ENCODE measurements at places on chromosomes 5 and 9.

- DNase-seq = no peak
Observed at GRCh38 chr9:77218612-77219011, 41.3 kb downstream of the VPS13A start.

GRCh38 chr9:19457693-19458009, 48.8 kb downstream of the ACER2 start:
- DNase-seq = no peak

DNA sequence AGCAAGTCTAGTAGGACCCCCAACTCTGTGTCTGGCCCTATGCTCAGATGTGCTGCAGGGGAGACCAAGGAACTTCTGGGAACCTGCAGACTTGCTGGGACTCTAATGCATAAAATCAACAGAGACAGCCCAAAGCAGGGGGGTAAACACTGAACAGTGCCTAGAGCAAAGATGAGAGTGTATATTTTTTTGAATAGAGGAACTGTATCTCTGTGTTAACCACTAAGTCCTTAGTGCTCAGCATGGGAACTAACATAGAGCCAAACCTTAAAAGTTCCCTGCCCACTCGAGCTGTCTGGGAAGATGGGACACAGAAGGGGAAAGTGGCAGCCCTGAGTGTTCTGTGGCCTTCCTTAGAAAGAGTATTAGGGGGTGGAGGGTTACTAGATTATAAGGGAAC, 51.9 kb downstream of the C5orf15 start:
- no peak for DNase-seq

- peak; percentile 82 for DNase-seq
Observed at GRCh38 chr9:136882109-136882946, 4.0 kb upstream of the TRAF2 start.

GRCh38 chr5:37631939-37632338, 207.9 kb downstream of the GDNF start:
- no peak for DNase-seq

DNA sequence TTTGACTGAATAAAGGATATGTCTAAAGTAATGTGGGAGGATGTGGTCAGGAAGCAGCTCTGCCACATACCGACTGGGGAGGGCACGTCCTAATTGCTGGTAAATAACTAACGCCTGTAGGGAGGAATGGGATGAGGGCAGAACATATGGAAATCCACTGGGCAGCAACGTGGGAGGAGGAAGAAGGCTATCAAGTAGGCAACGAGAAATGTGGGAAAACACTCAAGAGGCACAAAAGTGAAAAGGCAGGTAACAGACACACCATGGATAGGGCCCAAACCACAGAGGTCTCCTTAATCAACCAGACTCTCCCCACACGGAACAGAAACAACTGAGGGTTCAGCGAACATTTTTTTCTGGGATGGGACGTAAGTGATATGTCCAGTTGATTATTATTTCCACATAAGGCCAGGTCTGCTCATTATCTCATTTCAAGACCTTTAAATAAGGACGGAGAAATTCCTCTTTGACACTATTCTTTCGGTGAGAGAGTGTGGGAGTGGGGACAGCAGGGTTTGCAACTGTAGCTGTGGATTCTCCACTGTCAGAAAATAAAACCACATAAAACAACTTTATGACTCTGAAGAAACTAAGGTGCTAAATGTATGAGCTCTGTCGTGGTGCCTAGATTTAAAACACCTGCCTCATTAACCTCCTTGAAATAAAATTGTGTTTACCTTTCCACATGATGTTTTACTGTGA, 17.0 kb downstream of the IARS1 start:
- DNase-seq = no peak

DNA sequence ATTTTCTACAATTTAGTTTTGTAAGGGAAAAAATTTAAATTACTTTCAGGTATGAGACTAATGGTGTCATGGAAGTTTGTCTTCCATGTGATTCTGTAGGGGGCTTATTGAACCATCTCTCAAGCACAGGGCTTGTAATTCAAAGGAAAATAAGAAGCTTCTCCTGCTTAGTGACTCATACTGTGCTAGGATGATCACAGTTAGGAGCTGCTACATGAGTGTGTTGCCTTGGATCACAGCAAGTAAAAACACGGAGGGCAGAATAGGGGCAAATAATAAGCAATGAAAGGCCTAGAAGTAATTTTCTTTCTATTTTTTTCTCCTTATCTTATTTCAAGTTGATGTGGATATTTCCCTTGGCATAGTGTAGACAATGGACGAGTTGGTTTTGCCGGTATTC, 28.9 kb downstream of the TMEM167A start:
- DNase-seq = no peak

- DNase-seq = no peak
Observed at GRCh38 chr5:39896104-39896503, 471.3 kb upstream of the DAB2 start.

- no peak for DNase-seq
Observed at GRCh38 chr9:89721176-89721700, 116.4 kb downstream of the GADD45G start.

GRCh38 chr5:83877911-83878706, 157.5 kb upstream of the HAPLN1 start:
- DNase-seq = no peak

GRCh38 chr9:137234055-137234697, 3.5 kb downstream of the SLC34A3 start:
- no peak for DNase-seq

GRCh38 chr9:85702191-85702590, 39.6 kb downstream of the AGTPBP1 start:
- no peak for DNase-seq

DNA sequence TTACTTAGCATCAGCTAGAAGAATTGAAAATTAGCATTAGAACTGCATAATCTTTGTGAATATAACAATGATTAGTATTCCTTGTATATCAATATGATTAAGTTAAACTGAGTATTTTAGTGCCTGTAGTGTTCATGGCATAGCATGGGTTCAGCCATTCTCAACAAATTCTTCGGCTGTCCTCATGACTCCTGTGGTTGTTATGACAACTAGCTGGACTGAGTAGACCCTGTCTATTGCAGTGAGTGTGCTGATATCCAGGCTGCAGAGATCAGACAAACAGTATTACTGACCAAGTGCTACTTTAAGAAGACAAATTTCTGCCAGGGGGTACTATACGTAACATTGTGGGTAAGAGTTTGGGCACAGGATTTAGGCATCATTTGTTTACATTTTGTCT, 125.9 kb downstream of the NUDT12 start:
- DNase-seq = no peak

- DNase-seq = no peak
Observed at GRCh38 chr9:125707472-125707804, 430 bp upstream of the MAPKAP1 start.

GRCh38 chr5:176880366-176881020, 18.7 kb downstream of the HK3 start:
- DNase-seq = no peak

- DNase-seq = no peak
Observed at GRCh38 chr9:77016121-77016525, 3.3 kb upstream of the FOXB2 start.

DNA sequence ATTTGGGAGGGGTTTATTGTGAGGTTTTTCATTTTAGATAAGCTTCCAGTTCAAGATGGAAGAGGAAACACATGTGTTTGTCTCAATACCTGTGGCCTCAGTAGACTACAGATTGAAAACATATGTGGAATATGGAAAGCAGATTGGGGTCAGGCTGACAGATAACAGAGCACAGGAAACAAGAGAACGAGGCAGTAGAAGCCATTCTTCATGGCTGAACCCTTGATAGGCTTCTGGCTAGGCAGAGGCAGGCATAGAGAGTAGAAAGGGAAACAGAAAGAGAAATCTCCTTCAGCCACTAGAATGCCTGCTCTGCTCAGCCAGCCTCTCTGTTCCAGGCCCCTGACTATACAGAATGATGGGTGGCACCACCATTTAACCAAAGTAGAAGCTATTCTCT, 152.5 kb downstream of the MUSK start:
- no peak for DNase-seq

- DNase-seq = no peak
Observed at GRCh38 chr9:17907779-17908508, 329.1 kb downstream of the SH3GL2 start.

GRCh38 chr5:39167141-39167971, 52.0 kb downstream of the FYB1 start:
- DNase-seq = no peak

DNA sequence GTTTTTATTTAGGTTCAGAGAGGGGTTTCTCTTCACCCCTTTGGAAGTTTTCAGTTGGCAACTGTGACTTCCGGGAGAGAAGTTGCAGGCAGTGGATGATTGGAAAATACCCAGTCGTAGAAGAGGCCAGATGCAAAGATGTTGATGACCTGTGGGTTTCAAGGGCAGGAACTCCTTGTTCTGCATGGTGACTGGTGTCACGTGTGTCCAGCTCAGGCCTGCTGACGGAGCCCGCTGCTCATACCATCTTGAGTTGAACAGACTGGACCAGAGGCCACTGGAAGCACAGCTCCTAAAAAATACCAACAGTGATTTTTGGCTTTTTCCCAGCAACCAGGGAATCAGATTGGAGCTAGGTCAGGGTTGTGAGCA, 243.9 kb upstream of the KLF4 start:
- no peak for DNase-seq

DNA sequence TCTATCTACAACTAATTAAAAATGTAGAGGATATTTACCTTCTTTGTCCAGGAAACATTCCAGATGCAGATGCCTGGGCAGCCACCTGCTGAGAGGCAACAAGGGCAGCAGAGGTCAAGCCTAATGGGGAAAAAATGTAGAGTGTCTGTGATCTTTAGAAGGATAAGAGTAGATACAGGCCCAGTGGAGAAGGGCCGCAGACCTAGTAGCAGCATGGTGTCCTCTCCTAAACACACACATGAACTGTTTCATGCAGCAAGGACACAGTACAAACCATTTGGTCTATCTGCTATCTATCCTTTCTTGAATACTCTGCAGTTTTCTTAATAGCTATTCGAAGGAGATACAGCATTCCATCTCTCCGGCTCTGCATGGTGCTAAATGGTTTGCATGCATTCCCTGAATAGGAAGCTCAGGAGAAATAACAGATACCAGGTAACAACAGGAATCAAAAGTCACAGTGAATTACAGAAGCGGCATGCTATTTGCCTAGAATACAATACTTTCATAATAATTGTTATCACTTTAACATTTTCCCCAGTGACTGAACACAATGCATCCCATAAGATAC, 107.3 kb downstream of the ZNF608 start:
- no peak for DNase-seq

- DNase-seq = no peak
Observed at GRCh38 chr5:72458407-72458806, 48.8 kb downstream of the ZNF366 start.

GRCh38 chr9:131382850-131383729, 10.8 kb upstream of the PRRC2B start:
- DNase-seq = no peak

GRCh38 chr9:123922911-123923310, 7.0 kb downstream of the DENND1A start:
- no peak for DNase-seq

DNA sequence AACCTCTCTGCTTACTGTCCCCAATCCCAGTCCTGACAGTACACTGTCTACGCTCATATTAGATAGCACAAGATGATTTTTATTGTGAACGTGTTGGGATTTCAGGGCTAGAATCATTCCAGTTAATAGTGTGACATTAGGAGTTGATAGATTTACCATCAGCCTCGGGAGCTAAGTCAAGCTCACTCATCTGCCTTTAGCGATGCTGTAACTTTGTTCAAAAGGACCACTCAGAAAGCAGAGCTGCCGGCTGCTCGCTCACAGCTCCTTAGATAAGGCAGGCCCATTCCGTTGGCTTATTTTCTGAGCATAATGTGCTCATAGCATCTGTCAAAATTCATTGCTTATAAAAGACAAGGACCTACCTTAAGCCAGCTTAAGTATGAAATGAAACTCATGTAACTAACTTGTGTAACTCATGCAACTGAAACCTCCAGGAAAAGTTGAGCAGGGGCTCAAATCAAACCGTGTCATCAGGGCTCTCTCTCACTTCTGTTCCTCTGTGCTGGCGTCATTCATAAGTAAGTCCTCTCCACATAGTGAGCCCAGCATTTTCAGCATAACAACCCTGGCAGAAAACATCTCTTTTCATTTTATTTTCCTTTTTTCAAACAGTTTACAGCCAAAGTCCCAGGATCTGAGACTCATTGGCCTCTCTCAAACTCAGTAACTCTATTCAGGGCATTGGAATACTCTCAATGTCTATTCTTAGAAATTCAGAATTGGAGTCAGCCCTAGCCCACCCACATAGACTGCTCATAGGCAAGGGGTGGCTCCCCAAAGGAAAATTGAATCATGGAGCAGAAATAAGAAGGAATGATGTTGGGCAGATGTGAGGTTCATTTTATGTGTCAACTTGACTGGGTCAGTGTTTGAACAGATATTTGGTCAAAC, 208.8 kb downstream of the MAN2A1 start:
- no peak for DNase-seq

GRCh38 chr5:16665601-16666000, 48.8 kb upstream of the RETREG1 start:
- no peak for DNase-seq

GRCh38 chr5:72079288-72079687, 28.0 kb upstream of the MAP1B start:
- DNase-seq = no peak

- DNase-seq = no peak
Observed at GRCh38 chr9:19192202-19193028, 38.1 kb upstream of the DENND4C start.

DNA sequence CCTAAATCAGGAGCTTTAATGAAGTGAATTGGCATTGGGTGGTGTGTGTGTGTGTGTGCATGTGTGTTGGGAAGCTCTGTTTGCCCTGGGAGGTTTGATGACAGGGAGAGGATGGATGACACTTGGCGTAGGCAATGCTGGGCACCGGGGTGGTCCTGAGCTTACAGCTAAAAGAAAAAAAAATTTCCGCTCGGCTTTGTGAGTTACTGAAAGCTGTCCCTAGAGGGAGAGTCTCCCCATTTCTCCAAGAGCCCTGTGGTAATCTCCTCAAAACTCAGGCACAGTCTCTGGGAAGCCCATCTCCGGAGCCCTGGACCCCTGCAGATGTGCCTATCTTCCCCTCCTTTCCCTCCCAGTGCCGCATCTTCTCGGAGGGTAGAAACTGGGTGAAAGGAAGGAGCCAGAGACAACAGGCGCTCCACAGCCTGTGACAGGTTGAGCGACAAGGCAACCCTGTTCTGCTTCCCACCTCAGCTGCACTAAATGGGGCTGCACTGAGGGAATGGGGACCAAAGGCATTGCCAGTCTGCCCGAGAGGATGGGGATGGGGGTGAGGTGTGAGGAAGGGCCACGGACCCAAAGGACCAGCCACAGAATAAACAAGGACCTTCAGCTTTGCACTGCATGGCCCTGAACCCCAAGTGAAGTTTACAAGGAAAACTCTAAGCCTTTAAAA, 35.8 kb upstream of the TIFAB start:
- DNase-seq = no peak
